Peyer's patch (tissue), 4 donors: ENCODE measurements at places on chromosomes 4 and X. TPM values are rescaled to one million over a fixed set of nuclear protein-coding genes. Genes with fewer than 3 reads are reported as not detected.
A peak's percentile ranks its signal among the peaks of the same experiment; 100 is the strongest.

DNA sequence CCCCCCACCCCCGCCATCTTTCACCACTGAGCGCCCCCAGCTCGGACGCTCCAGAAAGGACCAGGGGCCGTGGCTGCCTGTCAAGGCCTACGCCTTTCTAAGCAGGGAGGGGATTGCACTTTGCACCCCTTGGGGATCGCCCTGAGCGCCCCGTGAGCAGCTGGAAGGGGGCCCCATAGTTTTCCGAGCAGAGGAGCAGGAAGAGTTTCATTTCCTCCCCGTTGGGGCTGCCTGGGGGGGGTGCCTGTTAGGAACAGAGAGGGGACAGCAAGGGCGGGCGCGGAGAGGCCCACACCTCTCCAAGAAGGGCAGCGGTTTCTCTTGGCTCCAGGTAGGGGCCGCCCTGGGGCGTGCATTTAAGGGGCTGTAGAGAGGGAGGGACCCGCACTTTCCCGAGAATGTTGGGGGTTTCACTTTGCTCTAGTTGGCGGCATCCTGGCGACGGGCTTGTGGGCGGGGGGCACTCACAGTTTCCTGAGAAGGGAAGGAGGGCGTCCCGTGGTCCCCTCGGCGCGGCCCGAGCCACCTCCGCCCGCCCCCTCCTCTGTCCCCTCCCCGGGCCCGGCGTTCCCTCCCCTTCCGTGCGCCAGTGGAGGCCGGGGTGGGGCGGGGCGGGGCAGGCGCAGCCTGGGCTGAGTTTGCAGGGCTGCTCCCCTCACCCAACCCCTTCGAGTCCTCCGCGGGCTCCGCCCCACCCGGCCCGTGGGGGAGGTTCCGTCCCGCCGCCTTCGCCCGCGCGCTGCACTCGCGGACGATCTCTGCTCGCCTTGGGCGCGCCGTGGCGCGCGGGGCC, 82.3 kb upstream of the CD99 start:
- peak; percentile 93 for DNase-seq

- DNase-seq, result no peak
Observed at GRCh38 chrX:45230410-45230809, 29.7 kb upstream of the DIPK2B start.

- no peak for DNase-seq
Observed at GRCh38 chrX:68838571-68838910, 9.7 kb downstream of the EFNB1 start.

- no peak for DNase-seq
Observed at GRCh38 chrX:71542411-71542810, 9.5 kb downstream of the OGT start.

DNA sequence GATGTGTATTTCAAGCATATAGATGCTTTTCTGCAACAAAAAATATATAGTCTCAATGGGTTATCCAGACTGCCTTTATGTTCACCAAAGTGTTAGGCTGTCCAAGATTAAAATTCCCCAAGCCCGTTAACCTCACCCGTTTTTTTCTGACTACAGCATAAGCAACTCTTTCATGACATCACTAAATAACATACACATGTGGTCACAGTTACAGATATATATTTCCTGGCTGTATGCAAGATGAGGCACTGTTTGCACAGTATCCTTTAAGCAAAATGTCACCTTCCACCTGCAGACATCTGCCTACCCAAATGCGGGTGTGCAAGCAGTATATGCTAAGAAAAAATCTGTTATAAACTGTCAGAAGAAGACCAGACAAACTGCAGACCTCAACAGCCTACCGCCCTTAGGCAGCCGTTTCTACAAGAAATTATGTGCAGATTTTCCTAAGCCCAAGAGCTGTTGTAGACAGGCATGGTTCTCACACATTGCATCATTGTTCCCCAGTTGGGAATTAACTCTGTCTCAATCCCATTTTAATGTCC, 183.1 kb upstream of the MXRA5 start:
- no peak for DNase-seq

GRCh38 chr4:7894677-7895181, 44.9 kb downstream of the AFAP1 start:
- no peak for DNase-seq

- no peak for DNase-seq
Observed at GRCh38 chr4:24169956-24170355, 280.1 kb upstream of the PPARGC1A start.

GRCh38 chr4:48268956-48269860, at the start of gene TEC:
Gene TEC (minus strand): TSS chr4:48269838. CDS start chr4:48228614, 41,224 bp downstream.
- DNase-seq, result peak; percentile 56

Gene IBSP
- total RNA-seq, result not detected

Gene WNK3
- total RNA-seq, result 0.66 TPM

Gene SPANXD
- total RNA-seq, result not detected

Gene VCX3A
- total RNA-seq, result not detected

Gene MTNR1A
- total RNA-seq, result not detected
